ENCODE measurements at places on chromosomes 4 and X.
A peak's percentile ranks its signal among the peaks of the same experiment; 100 is the strongest.

GRCh38 chrX:19904778-19905367, 17.5 kb upstream of the SH3KBP1 start:
- DNase-seq, result peak; percentile 1

DNA sequence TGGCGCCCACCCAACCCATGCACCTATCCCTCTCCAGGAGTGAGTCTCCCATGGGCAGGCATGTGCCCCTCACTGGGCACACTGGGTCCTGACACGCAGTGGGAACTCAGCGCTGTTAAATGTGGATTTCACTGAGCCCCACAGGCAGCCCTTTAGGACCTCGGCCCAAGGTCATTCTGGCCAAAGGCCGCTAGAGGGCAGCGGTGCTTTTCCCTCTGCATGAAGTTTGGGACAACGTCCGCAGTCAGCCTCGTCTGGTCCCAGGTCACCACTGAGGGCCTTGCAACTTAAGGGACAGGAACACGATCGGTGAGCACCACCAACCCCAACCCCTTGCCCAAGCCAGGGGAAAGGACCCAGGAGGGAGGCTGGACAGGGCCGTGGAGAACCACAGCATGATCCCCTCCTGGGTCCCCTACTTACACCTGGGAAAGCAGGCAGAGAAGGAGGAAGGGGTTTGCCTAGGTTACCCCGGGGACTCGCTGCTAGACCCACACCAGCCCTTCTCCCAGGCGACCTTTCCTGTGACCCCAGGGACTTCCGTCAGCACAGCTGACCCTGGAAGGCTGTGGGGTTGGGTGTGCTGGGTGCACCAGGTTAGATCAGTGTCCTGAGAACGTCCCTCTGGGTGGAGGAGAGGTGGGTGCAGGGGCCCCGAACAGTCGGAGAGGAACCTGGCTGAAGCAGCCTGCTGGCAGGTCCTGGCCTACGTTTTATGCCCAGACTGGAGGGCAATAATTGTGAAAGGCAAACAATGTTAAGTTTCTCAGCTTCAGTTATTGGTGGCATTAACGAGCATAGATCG, 24.0 kb downstream of the CYTL1 start:
- DNase-seq, result no peak

- no peak for DNase-seq
Measured at GRCh38 chrX:102840871-102841705, 96.0 kb upstream of the RAB40AL start.

GRCh38 chr4:143407888-143408287, 71.2 kb downstream of the GAB1 start:
- DNase-seq, result no peak

- peak; percentile 13 for DNase-seq
Measured at GRCh38 chr4:151668689-151669402, 92.0 kb downstream of the GATB start.

DNA sequence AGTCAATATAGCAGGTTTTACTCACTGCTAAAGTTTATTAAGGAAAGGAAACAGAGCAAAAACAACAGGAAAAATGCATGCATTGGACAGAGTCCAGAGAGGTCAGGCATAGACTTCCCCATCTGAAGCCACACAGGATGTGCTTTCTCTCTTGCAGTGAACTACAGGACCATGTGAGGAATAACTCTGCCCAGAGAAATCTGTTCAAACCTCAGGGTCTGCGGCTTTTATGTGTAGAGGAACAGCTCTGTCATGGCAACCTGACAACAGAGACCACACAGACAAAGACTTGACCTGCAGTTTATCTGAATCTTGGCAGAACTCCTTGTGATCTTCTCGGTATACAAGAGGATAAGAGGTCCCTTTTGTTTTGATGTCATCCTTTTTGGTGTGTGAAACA, 46.3 kb upstream of the LONRF3 start:
- DNase-seq, result no peak

GRCh38 chrX:70476934-70477733, 32.5 kb downstream of the DLG3 start:
- no peak for DNase-seq

DNA sequence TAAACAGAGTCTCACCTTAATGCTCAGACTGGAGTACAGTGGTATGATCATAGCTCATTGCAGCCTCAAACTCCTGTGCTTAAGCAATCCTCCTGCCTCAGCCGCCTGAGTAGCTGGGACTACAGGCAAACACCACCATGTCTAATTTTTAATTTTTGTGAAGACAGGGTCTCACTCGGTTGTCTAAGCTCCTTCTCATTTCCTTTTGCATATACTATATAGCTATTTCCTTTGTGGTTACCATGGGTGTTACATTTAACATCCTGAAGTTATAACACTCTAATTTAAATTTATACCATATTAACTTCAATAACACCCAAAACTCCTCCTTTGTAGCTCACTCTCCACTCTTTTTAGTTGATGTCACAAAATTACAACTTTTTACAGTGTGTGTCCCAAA, 114.3 kb downstream of the DCK start:
- DNase-seq, result no peak

DNA sequence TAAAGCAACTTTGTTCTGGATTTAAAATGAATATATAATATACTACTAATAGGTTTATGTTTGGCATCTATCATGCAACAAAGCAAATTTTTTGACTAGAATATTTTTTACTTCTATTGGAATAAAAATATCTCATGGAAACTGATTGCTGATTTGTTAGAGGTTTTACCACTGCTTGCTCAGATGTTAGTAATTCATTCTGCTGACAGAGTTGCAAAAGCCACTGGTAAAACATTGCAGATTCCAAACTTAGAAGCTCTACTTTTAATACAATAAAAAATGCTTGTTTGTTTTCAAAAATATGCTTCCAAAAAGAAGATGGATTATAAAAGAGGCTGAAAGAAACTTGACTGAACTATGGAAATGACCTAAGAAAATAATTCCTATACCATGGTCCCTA, 795.2 kb downstream of the PCDH18 start:
- no peak for DNase-seq

DNA sequence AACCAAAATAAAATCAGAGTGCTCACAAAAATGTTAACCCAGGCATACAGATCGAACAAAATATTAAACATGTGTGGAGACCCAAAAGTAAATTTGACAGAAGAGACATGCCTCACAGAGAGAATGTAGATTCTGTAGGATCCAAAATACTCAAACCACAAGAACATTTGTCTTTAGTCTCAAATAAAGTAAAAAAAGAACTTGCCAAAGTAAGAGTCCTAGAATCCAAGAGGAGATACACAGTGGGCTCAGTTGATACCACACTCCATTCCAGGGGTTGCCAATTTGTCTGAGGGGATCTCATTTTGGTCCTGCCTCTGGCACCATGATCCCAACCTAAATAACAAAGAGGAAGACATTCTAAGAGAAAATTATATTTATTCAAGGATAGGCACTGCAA, 316.4 kb downstream of the GALNTL6 start:
- no peak for DNase-seq

GRCh38 chr4:54942721-54943120, 182.7 kb downstream of the KDR start:
- DNase-seq, result no peak

DNA sequence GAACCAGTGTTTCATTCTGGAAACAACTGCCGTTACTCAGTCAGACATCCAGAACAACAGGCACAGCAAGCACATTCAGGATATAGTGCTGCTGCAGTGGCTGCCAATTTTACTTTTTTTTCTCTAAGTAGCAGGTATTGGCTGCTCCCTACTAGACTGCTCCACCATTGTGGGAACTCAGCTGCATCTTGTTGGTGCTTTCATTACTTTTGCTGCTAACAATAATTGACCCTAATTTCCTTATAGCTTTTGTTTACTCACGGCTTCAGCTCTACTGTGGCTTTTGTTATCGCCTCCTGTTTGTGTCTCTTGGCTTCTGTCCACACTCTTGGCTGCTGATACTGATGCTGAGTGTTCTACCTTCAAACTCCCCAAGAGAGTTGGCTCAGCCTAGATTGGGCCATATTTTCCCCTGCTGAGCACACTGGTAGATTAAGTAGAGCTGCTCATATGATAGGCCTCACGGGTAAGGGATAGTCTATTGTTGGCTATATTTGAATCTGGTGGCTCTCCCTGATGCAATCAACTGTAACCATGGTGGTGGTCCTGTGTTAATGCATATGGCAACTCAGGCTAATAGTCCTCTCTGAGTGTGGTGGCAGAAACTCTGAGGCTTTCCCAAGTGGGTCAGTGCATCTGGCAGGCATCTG, 44.5 kb upstream of the IL2 start:
- no peak for DNase-seq

- DNase-seq, result no peak
Measured at GRCh38 chr4:150348079-150348478, 233.9 kb upstream of the MAB21L2 start.

GRCh38 chr4:14857475-14857874, 144.8 kb upstream of the CPEB2 start:
- no peak for DNase-seq

DNA sequence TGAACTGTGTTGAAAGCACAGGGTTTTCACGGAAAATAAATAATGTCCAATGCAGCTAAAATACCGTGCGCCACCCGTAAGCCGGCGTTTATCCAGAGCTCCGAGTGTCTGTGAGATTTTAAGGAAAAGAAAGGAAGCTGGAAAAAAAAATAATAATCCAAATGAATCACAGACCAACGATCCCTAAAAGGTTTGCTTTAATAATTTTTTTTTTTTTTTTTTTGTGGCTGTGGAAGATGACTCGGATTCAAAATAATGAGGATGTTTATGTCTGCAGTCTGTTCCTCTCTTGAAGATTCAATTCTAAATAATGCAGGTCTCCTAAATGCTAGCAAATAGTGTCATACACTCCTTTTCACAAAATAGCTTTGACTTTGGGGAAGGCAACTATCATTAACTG, 84.6 kb upstream of the PPP2R3B start:
- no peak for DNase-seq

DNA sequence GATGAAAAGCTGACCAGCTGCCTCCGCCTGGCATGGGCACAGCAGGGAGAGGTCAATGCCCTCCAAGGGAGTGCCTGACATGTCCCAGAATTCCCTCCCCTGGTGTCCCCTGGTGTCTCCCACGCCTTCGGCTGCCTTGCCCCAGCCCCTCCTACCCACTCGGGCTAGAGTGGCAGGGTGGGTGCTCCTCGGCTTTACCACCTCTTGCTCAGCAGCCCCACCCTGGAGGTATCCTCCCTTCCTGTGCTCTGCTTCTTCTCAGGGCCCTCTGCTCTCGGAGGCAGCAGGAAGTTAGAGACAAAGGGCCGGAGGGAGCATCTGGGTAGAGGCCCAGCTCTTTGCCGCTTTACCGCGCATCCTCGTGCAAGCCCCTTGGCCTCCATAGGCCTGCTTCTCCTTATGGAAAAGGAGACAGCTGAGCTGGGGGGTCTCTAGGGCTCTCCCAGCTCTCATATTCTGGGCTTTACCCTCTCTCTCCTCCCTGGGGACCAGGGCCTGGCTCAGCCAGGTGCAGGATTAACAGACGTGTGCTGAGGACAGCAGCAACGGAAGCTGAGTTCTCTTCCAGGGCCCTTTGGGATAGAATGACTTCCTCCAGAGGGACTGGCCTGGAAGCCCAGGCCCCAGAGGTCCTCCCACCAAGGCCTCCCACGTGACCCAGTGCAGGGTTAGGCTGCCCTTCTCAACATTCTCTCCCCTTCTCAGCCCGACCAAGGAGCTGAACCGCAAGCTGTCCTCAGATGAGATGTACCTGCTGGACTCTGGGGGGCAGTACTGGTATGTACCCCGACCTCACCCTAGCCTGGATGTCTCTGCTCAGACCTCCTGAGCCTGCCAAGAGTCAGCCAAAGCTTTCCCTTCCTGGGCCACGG, 17.2 kb downstream of the XPNPEP2 start:
- DNase-seq, result no peak

DNA sequence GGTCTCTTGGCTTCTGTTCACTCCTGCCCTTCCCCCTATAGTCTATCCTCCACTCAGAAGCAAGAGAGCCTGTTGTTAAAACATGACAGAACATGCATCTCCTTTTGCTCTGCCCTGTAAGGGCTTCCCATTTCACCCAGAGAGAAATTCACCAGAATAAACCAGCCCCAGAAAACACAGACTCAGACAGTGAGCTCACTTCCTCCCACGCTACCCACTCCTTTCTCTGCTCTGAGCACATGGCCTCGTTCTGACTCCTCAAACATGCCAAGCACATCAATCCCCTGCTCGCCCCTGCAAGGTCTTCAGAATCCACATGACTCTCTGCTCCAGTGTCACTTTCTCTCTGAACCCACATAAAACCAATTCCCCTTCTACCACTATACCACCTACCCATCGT, 50.4 kb downstream of the MID1 start:
- DNase-seq, result no peak

- no peak for DNase-seq
Measured at GRCh38 chr4:74891037-74891436, 41.9 kb upstream of the PARM1 start.

DNA sequence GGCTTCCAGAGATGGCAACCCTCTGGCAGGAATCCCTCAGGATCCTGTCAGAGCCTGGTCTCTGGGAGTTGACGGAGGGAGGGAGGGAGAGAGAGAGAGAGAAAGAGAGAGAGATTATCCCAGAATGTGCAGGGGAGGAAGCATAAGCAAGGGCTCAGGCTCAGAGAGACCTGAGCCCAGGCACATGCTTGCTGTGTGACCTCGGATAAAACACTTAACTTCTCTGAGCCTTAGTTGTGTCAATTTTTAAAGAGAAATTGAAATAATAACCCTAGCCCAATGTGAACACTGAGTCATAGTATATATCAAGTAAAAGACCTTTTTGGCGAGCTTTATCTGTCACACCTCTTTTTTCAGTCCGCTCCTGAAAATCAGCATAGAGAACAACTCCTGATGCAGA, 473 bp upstream of the USP51 start:
- no peak for DNase-seq

DNA sequence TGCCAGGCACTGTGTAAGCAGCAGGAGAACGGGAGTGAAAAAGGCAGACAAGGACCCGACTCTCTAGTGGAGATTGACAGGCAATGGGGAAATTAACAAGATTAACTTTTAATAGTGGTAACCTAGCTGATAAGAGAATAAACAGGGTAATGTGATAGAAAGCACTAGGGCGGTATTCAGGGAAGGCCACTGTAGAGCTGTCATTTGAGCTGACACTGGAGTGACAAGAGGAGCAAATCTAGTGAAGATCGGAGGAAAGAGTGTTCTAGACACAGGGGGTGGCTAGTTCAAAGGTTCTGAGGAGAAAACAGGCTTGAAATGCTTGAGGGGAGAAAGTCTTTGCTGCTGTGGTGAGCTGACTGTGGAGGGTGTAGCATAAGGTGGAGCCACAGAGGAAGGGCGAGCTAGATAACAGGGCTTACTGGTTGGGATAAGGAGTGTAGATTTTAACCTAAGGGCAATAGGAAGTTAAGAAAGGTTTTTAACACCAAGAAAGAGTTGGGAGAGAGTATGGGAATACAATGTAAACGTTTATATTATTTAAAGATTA, 122.8 kb downstream of the SLC10A7 start:
- DNase-seq, result no peak

DNA sequence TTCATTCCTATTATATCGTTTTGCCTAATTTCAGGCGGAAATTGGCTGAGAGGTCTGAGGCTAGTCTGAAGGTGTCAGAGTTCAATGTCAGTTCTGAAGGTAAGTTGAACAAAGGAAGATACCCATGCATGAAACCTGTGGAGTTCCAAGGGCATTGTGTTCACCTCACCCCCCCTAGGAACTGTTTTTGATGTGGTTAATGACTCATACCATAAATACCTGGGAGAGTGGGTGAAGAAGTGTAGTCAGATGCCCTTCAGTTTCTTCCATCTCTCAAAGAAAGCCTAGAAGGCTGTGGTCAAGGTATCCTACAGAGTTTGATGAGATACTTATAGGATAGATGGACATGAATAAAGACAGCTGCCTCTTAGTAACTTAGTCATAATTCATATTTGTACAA, 2.7 kb downstream of the UTP14A start:
- no peak for DNase-seq

- no peak for DNase-seq
Measured at GRCh38 chr4:7906171-7906701, 33.4 kb downstream of the AFAP1 start.

Data from cerebellar nuclear complex (tissue), 1 donor.